LHCN-M2 (cell line): ENCODE measurements at places on chromosomes 16 and 17. TPM values are rescaled to one million over a fixed set of nuclear protein-coding genes. Genes with fewer than 3 reads are reported as not detected.

Gene SEZ6L2
- total RNA-seq = 10.9 and 15.2 TPM in 2 replicates

Gene MT1X
- 68.7 and 172 TPM in 2 replicates for total RNA-seq

Gene CDK3
- 2.9 and 3.8 TPM in 2 replicates for total RNA-seq

Gene SLC35G6
- total RNA-seq = not detected in 2 replicates

Gene PYDC1
- total RNA-seq = not detected in 2 replicates

GRCh38 chr16:87304951-87305350, 12.2 kb downstream of the C16orf95 start:
- DNase-seq = no peak

DNA sequence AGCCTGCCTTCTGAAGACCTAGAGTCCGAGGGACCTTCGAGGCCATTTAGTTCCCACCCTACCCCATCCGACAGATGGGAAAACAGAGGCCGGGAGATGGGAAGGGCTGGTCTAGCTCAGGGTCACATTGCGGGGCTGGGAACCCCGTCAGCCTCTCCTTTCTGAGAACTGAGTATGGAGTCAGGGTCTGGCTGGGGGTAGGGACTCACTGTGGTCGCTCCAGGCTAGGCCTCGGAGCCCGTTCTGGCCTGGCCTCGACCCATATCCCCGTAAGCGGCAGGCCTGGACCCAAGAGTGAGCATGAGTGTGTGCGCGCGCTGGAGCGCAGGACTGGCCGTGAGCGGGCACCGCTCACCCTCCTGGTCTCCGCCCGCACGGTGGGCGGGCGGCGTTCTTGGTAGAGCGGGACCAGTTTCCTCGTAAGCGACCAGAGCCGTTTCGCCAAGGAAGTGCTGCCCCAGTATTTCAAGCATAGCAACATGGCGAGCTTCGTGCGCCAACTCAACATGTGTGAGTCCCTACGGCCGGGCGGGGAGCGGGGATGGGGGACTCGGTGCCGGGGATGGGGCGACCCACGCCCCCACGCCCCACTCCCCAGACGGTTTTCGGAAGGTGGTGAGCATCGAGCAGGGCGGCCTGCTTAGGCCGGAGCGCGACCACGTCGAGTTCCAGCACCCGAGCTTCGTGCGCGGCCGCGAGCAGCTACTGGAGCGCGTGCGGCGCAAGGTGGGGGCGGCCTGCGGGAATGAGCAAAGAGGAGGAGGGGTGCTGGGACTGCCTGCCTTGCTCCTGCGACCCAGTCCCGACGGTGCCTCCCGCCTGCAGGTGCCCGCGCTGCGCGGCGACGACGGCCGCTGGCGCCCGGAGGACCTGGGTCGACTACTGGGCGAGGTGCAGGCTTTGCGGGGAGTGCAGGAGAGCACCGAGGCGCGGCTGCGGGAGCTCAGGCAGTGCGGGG, 855 bp downstream of the HSF4 start:
- DNase-seq = no peak

DNA sequence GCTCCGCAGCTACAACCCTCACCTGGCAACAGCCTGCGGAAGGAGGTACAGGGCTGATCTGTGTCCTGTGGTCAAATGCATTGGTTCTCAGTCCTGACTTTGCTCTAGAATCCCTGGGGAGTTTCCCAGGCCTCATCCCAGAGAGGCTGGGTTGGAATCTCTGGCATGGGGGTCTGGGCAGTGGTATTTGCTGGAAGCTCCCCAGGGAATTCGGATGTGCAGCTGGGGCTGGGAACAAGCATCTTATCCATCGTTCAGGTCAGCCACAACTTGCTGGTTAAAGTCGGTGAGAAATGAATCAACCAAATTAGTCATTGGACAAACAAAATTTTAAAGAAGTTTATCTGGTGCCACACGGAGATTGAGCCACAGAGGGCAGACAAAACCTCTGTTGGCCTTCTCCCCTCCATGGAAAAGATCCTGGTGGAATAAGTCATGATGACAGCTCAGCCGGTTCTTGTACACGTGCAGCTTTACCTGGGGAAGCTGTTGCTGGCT, 231.2 kb downstream of the FOXL1 start:
- peak; percentile 93 for DNase-seq

GRCh38 chr16:180101-180675, at the start of gene HBQ1:
HBQ1 (plus strand) TSS chr16:180459; CDS start chr16:180487, 28 bp downstream.
- no peak for DNase-seq

- peak; percentile 32 for DNase-seq
These were observed 21.1 kb upstream of the PHF12 start for GRCh38 chr17:28972437-28972836.

DNA sequence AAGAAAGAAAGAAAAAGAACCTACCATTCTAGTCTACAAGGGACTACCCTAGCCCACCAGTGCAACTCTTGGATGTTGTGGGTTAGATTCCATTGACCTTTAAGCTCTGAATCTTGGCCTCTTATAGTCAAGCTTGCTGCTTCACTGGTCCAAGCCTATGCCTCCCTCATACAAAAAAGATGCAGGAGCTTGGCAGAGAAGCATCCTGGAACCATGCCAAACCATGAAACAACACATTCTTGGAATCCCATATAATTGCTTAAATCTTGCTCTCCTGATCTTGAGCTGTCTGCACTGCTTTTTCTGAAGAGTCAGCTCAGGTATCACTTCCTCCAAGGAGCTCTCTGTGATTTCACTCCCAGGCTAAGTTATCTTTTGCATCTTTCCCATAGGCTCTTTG, 117.9 kb upstream of the GPR139 start:
- DNase-seq = peak; percentile 3
